ENCODE measurements at places on chromosomes 5 and 9. TPM values are rescaled to one million over a fixed set of nuclear protein-coding genes. Genes with fewer than 3 reads are reported as not detected.
A peak's percentile ranks its signal among the peaks of the same experiment; 100 is the strongest.

DNA sequence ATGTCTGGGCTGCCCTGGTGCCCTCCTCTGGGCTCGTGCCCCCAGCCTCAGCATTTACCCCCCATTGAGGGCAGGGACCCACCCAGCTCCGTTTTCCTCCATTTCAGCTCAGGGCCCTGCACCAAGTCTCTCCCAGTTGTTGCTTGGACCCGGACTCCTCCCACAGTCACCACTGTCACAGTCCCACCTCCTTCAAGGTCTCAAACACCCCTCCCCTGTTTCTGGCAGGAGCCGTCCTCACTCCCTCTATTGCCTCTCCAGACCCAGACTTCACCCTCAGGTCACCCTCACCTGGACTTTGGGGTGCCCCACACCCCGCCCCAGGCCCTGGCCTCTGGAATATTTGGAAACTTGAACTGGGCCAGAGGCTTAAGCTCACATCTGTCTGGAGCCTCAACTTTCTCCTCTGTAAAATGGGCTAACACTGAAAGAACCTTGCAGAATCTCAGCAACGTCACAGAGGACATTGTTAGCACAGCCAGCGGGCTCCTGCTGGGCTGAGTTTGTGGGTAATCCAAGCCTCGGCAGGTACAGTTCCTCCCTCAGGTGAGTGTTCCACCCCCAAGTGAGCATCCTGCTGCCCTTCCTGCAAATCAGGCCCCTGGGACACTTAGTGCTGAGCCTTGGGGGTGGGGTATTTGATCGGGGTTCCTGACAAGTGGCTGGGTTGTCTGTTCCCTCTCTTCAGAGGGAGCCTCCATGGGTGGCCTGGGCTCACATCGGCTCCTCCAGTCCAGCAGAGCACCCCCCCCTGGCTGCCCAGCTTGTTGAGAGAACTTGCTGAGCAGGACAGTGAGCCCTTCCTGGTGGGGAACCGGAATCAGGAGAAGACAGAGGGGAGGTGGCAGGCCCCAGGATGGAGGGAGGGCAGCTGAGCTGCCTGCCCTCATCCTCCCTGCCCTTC, 130.1 kb downstream of the C9orf50 start:
- peak overlapping the region; percentile 94 for H3K27ac ChIP-seq
- H3K27me3 ChIP-seq = no peaks in the 10 kb centered on the region
- H3K4me3 ChIP-seq = peak overlapping the region; percentile 89
- peaks cover 37% of the 10 kb centered on the region for H3K4me1 ChIP-seq
- H3K36me3 ChIP-seq = peaks cover 25% of the 10 kb centered on the region

- H3K27ac ChIP-seq = peak overlapping the region; percentile 80
- H3K4me1 ChIP-seq = peaks cover 44% of the 10 kb centered on the region
- no peak for DNase-seq
- peak overlapping the region; percentile 71 for H3K4me3 ChIP-seq
Measured at GRCh38 chr5:177445917-177446199, 756 bp upstream of the PRR7 start.

GRCh38 chr5:159294921-159295320, 31.8 kb downstream of the UBLCP1 start:
- no peaks in the 10 kb centered on the region for H3K4me1 ChIP-seq
- no peaks in the 10 kb centered on the region for H3K27me3 ChIP-seq
- DNase-seq = no peak
- no peak overlapping the region for H3K4me3 ChIP-seq
- peaks cover 6% of the 10 kb centered on the region for H3K36me3 ChIP-seq
- no peak overlapping the region for H3K27ac ChIP-seq

DNA sequence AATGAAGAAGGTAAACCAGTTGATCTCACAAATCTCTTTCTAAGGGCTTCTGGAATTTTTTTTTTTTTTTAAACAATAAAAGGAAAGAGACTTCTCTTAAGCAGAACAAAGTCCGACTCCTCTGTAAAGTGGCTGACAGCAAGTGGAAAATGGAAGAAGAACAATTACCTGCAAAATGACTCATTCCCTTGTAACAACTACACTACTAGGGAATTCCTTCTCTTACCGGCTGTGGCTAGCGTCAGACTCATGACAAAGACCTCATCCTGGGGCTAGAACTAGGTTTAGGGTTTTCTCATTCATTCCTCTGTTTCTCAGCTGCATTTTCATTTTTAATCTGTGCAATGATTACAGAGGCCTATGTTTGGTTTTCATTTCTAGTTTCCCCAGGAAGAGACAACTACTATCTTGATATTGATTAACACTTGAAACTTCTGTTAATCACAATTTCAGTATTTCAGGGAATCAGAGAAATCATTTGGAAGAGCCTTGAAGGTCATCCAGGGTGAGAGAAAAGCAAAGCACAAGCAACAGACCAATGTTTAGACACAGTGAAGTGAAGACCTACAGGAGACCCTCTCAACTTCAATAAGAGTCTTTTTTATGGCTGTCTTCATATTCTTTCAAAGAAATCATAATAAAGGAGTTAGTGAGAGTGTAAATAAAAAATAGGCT, 437.9 kb downstream of the RAB3C start:
- peaks cover 60% of the 10 kb centered on the region for H3K4me1 ChIP-seq
- no peaks in the 10 kb centered on the region for H3K27me3 ChIP-seq
- H3K36me3 ChIP-seq = peaks cover 78% of the 10 kb centered on the region
- peak overlapping the region; percentile 30 for H3K4me3 ChIP-seq
- DNase-seq = peak; percentile 55

DNA sequence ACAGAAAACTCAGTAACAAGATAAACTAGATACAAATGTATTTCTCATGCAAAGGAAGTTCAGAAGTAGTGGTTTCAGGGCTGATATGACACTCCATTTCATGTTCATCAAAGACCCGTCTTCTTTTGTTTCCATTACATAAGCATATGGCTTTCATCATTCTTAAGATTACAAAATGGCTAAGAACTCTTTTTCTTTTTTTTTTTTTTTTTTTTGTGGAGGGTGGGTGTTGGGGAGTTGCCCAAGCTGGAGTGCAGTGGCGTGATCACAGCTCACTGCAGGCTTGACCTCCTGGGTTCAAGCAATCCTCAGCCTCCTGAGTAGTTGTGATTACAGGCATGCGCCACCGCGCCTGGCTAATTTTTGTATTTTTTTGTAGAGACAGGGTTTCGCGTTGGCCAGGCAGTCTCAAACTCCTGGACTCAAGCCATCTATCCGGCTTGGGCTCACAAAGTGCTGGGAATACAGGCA, 22.0 kb upstream of the PTBP3 start:
- no peak overlapping the region for H3K4me3 ChIP-seq
- no peak for DNase-seq
- H3K27me3 ChIP-seq = no peaks in the 10 kb centered on the region
- peaks cover 31% of the 10 kb centered on the region for H3K4me1 ChIP-seq
- H3K27ac ChIP-seq = peak overlapping the region; percentile 39

The ANKRD18A gene
- 2.3 TPM for total RNA-seq

The C5orf58 gene
- not detected for total RNA-seq

GRCh38 chr5:81724108-81724507, 26.8 kb downstream of the SSBP2 start:
- no peaks in the 10 kb centered on the region for H3K27me3 ChIP-seq
- peaks cover 47% of the 10 kb centered on the region for H3K4me1 ChIP-seq
- DNase-seq = no peak
- H3K36me3 ChIP-seq = no peaks in the 10 kb centered on the region

Data from activated CD8-positive, alpha-beta T cell treated with anti-CD3 and anti-CD28 coated beads for 36 hours (primary cell).